ENCODE measurements at places on chromosomes 7 and 10.

GRCh38 chr7:85927226-85927625, 716.5 kb upstream of the GRM3 start:
- no peak for DNase-seq

DNA sequence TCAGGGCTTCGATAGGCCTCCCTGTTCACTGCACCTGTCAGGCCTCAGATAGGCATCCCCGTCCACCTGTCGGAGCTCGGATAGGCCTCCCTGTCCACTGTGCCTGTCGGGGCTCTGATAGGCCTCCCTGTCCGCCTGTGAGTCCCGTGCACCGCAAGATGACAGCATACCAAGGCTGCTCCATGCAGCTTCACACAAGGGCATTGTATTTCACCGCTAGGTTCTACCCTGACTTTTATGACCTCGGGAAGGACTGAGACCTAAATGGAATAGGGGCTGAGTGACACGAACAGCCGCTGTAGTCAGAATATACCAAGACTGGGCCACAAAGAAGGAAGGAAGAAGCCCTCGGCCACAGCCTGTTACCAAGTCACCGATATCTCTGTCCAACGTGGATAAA, 271.2 kb downstream of the DIP2C start:
- DNase-seq = no peak

DNA sequence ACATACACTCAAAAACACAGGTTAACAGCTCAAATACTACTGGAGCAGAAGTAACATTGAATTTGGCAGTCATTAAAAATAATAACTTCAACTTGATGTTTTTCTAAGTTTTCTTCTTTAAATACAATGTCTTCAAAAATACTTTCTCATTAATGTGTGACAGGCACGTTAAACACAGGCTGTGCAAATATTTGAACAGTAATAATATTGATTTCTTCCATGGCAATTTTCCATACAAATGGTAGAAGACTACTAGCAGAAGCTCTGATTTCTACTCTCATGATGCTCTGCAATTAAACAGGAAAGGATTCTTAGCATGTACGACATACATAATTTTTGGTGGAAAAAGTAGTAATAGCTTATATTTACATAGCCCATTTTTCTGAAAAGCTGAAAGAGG, 47.4 kb downstream of the NRP1 start:
- no peak for DNase-seq

DNA sequence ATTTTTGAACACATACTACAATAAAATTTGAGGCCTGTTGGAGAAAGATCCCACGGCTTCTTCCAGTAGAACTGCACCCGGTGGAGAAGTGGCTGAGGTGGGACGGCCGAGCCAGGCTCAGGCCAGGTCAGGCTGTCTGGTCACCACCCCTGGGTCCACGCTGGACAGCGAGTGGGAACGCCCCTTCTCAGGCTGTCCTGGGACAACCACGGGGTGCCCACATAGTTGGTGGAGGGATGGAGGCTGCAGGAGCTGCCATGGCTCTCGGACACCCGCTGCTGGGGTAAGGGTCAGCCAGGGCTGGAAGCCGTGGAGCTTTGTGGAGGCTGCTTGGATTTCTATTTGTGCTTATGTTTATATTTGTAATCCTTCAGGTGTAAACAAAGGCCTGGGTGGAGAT, 206.5 kb downstream of the DNAJB6 start:
- DNase-seq = no peak

GRCh38 chr10:48439031-48439430, 132.6 kb downstream of the MAPK8 start:
- no peak for DNase-seq

Measured in natural killer cell (primary cell).